NCI-H774 (cell line): ENCODE measurements at places on chromosomes 5 and 9.

DNA sequence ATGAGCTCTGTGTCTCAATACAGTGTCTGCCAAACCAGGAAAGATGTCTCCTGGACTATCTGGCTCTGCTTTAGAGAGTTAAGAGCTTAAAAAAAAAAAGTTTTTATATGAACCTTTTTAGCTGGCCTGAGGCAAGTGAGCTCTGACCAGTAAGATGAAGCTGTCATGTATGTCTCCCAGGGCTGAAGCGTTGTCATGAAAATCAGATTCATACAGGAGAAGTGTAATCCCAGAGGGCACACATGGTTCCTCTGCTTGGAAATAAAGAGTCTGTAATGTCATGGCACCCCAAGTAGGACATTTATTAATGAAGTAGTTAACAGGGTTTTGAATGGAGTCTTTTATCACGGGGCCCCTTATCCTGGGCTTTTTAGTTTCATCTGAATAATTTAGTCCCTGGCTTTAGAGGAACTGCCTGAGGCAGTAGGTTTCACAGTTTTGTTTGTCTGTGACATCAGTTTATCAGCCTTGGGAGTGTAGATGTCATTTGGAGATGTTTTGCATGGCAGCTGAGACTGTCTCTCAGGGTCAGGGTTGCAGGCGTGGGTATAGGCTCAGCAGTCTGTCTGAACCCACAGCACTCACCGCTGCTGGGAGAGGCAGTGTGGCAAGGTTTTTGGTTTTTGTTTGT, 223.3 kb downstream of the DIRAS2 start:
- no peak for DNase-seq

DNA sequence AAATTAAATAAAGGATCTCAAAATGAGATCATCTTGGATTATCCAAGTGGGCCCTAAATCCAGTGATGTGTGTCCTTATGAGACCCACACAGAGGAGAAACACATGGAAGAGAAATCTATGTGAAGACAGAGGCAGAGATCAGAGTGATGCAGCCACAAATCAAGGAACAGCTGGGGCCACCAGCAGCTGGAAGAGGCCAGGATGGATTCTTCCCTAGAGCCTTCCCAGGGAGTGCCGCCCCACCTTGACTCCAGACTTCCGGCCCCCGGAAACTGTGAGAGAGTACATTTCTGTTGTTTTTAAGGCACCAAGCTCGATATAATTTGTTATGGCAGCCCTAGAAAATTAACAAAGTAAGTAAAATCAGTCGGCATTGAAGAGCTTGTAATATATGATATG, 286.9 kb downstream of the FBXL7 start:
- DNase-seq: no peak

GRCh38 chr5:78912085-78912771, 72.9 kb downstream of the ARSB start:
- peak; percentile 77 for DNase-seq

- no peak for DNase-seq
Observed at GRCh38 chr9:78325343-78325742, 28.4 kb downstream of the PSAT1 start.

- DNase-seq: no peak
Observed at GRCh38 chr9:104993291-104993963, 65.5 kb upstream of the ABCA1 start.

GRCh38 chr5:121982146-121982892, 20.5 kb downstream of the SRFBP1 start:
- DNase-seq: no peak

DNA sequence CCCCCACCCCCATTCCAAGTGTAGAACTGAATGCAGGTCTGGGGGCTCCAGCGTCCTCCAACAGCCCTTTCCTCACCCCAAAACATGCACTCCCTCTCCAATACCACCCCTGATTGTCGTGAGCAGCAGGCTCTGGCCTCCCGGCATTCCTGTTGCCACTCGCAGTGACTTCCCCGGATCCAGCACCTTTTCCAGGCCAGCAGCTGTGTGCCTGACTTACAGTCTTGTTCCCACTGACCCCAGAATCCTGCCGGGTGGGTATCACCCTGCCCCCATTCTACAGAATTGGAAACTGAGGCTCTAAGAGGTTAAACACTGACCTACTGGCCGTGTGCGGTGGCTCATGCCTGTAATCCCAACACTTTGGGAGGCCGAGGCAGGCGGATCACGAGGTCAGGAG, 127.2 kb downstream of the OLFM1 start:
- no peak for DNase-seq

DNA sequence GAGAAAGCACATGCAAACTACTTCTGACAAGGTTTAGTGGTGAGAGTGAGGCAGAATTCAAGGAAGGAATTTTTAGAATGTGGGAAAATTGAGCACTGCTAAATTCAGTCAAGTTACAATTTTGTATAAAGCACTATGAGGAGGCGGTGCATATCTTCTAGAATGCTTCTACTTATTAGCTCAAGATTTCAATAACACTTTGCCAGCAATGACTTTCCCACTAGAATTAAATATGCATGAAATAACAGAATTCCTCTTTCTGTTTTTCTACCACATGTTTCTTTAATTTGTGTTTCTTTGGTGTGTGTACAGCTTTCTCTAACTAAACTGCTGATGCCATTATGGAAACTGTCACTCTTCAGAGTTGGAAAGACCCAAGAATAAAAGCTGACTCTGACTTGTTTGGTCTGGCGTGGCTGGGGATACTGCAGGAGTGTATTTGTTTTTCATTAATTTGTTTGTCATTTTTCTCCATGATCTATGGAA, 163.5 kb downstream of the ARSB start:
- DNase-seq: no peak

DNA sequence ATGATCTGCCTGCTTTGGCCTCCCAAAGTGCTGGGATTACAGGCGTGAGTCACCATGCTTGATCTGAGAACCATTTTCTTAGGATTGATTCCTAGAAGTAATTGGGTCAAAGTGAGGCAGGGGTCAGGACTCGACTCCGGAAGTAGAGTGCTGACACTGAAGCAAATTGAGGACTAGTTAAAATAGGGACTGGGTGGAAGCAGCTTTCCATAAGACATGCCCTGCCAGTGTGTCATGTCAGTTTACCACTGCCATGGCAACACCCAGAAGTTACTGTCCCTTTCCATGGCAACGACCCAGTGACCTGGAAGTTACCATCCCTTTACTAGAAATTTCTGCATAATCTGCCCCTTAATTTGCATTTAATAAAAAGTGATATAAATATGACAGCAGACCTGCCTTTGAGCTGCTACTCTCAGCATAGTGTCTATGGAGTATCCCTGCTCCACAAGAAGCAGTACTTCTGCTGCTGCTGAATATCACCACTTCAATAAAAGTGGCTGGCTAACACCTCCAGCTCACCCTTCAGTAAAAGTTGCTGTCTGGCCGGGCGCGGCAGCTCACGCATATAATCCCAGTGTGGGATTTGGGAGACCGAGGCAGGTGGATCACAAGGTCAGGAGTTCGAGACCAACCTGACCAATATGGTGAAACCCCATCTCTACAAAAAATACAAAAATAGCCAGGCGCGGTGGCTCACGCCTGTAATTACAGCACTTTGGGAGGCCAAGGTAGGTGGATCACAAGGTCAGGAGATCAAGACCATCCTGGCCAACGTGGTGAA, 47.8 kb upstream of the JADE2 start:
- no peak for DNase-seq

- no peak for DNase-seq
Observed at GRCh38 chr5:33781286-33781685, 110.5 kb downstream of the ADAMTS12 start.
